ENCODE measurements at places on chromosomes 2 and 18. TPM values are rescaled to one million over a fixed set of nuclear protein-coding genes. Genes with fewer than 3 reads are reported as not detected.

Gene KLHL29
- 3.8 TPM for total RNA-seq

Gene FAM110C
- not detected for total RNA-seq

Gene SP100
- 106 TPM for total RNA-seq

Gene C2orf78
- total RNA-seq, result not detected

Gene ERBB4
- under 0.01 TPM for total RNA-seq

Gene ZNF804A
- 11.5 TPM for total RNA-seq

Gene CFAP210
- total RNA-seq, result not detected

Gene SPDYA
- total RNA-seq, result 1.6 TPM

Gene FN1
- total RNA-seq, result 2,380 TPM

Gene ARHGAP15
- total RNA-seq, result not detected

Gene RNF152
- total RNA-seq, result 15.4 TPM

Gene FEV
- total RNA-seq, result not detected

Gene REG1A
- total RNA-seq, result not detected

Gene UGT1A3
- total RNA-seq, result not detected

Gene RBBP8
- 37.2 TPM for total RNA-seq

Gene PIEZO2
- 0.12 TPM for total RNA-seq

Gene NAT8
- total RNA-seq, result not detected

Gene SERPINB13
- total RNA-seq, result not detected

Gene IGFBP5
- 731 TPM for total RNA-seq

Gene SCN3A
- 0.12 TPM for total RNA-seq

Gene MAPK4
- not detected for total RNA-seq

Gene PDCD1
- total RNA-seq, result not detected

Gene GALNT13
- total RNA-seq, result 0.87 TPM

Gene SERPINB4
- total RNA-seq, result not detected

Gene RBM44
- total RNA-seq, result 0.25 TPM

Gene SPATA3
- total RNA-seq, result not detected

Gene CXCR4
- 0.11 TPM for total RNA-seq

Gene GKN2
- not detected for total RNA-seq

Gene ANKRD30B
- 0.55 TPM for total RNA-seq

Gene ALK
- total RNA-seq, result under 0.01 TPM

Gene ERICH2
- 0.33 TPM for total RNA-seq

Gene RAB31
- 50.5 TPM for total RNA-seq

Gene EGR4
- total RNA-seq, result not detected

Gene C1QL2
- not detected for total RNA-seq
